ENCODE measurements at places on chromosomes 12 and 14. TPM values are rescaled to one million over a fixed set of nuclear protein-coding genes. Genes with fewer than 3 reads are reported as not detected.
A peak's percentile ranks its signal among the peaks of the same experiment; 100 is the strongest.

- no peak for DNase-seq
These were observed 34.7 kb downstream of the RTL1 start for GRCh38 chr14:100868621-100869370.

The CCDC197 gene
- total RNA-seq = 0.11 TPM

DNA sequence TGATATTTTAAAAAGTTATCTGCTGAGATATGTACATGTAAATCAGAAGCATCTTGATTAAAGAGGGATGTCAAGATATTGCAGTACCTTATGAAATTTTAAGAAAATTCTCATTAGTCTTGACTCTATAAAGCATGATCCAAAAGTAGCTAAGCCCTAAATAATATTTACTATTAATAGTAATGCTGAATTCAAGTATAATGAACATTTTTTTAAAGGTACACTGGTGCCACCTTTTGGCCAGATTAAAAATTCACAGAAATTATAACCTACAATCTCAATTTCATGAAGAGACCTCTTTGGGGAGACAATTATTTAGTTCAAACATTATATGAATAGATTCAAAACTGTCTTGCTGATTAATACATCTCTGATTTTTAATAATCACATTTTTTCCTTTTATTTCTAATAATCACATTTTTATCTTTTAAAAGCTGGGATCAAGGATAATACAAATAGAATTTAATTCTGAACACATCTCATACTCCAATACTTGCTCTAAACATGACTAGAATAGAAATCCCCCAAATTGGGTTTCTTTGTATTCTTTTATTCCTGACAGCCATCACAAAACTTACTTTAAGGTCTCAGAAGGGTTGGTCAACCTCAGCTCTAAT is 13.4 kb downstream of the AKAP5 start:
- DNase-seq = no peak

The DDX55 gene
- 63.2 TPM for total RNA-seq

- DNase-seq = no peak
These were observed 38.0 kb upstream of the RIN3 start for GRCh38 chr14:92475451-92476187.

GRCh38 chr14:99241325-99242010 is 30.5 kb downstream of the BCL11B start:
- no peak for DNase-seq

GRCh38 chr12:14779834-14780233 is 23.4 kb downstream of the WBP11 start:
- no peak for DNase-seq

DNA sequence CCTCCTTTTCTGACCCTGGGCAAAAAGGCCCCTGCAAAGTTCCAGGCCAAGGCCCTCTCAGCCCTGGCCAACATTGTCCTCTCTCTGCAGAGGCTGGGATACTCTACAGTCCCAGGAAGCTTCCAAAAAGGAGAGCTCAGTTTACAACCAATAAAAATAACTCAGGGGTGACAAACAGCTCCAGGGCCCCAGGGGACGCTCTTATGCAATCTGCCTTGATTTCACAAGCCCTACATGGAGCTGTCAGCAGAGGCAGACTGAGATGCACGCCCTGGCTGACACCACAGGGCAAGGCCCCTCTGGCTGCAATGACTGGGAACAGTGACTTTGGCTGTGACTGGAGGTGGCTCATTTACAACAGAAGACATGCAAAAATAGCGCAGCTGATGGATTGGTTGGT is 129.0 kb upstream of the MED13L start:
- DNase-seq = no peak

GRCh38 chr12:3200032-3200617 is 122.9 kb downstream of the TSPAN9 start:
- DNase-seq = no peak

GRCh38 chr12:89038831-89039512 is 313.3 kb downstream of the DUSP6 start:
- DNase-seq = no peak

GRCh38 chr12:10220398-10221077 is 7.9 kb downstream of the GABARAPL1 start:
- no peak for DNase-seq

The APPL2 gene
- total RNA-seq = 28.8 TPM

- DNase-seq = no peak
These were observed 19.8 kb downstream of the DAD1 start for GRCh38 chr14:22569106-22569736.

- DNase-seq = peak; percentile 83
These were observed 742 bp downstream of the SPSB2 start for GRCh38 chr12:6872073-6873048.

DNA sequence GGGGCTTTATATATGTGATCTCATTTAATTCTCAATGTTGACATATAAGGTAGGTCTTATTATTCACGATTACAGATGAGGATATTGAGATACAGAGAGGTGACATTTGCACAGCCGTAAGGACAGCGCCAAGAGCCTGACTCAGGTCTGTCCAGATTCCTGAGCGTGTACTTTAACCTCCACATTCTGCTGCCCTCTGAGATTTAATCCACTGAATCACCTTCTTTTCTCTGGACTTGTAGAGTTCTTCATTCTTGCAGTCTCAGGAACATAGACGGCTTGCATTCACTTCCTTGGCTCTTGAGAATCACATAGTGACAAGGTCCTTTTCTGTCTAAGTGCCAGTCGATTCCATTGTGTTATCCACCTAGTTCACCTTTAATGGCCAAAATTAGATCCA is 141.0 kb upstream of the ARHGAP5 start:
- DNase-seq = no peak

- no peak for DNase-seq
These were observed 149.5 kb downstream of the ETV6 start for GRCh38 chr12:11798856-11799501.

The NRL gene
- total RNA-seq = 1.8 TPM

The ADCY4 gene
- total RNA-seq = 2.3 TPM

The GPR65 gene
- total RNA-seq = 11.6 TPM

The IL26 gene
- total RNA-seq = 0.30 TPM

The RHOJ gene
- total RNA-seq = not detected

The SIX6 gene
- not detected for total RNA-seq

DNA sequence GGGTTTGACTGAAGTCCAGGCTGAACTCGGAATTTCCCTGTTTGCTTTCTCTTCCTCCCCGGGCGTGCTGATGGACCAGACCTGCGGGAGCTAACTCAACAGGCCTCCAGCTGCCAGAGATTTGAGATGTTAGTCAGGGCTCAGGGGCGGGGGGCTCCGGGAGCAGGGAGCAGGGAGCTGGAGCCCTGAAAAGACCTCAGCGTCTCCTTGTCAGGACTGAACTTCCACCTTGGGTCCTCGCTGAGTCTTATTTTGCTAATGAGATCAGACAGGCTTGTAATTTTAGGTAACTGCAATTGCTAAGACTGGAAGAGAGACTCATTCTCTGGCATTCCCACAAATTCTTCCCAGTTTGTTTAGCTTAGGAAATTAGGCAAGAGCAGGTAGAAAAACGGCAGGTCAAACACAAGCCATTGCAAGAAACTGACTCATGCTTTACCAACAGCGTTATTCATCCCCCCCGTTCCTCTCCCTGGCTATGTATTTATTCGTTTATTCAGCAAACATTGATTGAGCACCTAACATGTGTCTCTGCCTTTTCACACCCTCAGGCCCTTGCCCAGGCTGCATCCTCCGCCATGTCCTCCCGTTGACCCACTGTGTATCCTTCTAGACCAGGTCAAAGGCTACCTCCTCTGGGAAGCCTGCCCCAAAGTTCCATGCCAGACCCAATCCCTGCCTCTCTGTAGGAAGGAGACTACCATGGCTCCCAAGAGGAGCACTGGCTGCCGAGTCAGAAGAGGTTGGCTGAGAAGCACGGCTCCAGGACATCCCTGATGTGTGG is 80.4 kb upstream of the DIO3 start:
- DNase-seq = no peak

GRCh38 chr12:20439626-20440025 is 71.3 kb downstream of the PDE3A start:
- no peak for DNase-seq

DNA sequence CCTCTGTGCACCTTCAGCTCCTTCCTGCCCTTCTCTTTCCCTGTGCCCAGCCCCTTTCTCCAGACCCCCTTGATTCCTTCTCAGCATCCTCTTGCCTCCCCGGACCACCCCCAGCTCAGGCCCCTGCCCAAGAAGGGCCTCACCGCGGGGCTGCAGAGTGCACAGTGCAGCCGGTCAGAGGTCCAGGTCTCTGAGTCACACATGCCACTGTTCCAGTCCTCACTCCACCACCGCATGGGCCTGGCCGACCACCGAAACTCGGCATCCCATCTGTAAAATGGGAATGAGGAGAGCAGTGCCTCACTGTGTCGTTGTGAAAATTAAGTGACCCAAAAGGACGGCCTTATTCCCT is 13.3 kb downstream of the BDKRB1 start:
- no peak for DNase-seq

DNA sequence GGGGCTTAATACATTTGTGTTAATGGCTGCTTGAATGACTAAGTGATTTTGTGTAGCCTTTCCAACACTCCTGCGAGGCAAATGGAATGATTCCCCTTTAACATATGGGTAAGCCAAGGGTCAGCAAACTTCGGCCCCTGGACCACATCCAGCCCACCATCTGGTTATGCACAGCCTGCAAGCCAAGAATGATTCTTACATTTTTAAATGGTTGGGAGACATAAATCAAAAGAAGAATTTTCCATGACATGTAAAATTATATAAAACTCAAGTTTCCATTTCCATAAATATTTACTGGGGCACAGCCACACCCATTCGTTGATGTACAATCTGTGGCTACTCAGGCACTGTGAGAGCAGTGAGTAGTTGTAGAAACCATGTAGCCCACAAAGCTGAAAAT is 9.0 kb downstream of the SLC8B1 start:
- no peak for DNase-seq

DNA sequence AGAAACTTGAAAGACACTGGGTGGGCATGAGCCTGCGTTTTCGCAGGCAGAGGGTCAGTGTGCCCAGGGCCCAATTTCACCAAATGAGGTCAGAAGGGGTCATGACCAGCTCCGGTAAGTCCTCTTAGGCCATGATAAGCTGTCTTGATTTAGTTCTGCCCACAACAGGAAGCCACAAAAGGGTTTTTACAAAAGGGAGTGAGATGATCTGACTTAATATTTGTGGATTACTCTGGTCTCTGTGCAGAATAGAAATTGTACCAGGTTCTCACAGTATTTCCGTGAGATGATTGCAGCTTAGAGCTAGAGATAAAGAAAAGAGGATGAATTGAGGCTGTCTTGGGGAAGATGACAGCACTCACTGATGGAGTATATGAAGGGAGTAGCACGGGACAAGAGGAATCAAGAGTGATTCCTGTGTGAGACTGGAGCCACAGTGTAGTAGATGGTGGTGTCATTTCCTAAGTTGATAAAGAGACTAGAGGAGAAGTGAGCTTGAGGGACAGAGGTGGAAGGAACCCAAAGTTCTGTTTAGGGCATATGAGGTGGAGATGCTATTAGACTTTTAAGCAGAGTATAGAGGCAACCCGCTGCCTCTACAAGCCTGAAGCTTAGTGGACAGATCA is 288.3 kb upstream of the AMIGO2 start:
- no peak for DNase-seq

- no peak for DNase-seq
These were observed 30.4 kb upstream of the GZMB start for GRCh38 chr14:24664366-24664765.

The PMCH gene
- 210 TPM for total RNA-seq

GRCh38 chr12:111202237-111202915 is 166.5 kb downstream of the PHETA1 start:
- no peak for DNase-seq

DNA sequence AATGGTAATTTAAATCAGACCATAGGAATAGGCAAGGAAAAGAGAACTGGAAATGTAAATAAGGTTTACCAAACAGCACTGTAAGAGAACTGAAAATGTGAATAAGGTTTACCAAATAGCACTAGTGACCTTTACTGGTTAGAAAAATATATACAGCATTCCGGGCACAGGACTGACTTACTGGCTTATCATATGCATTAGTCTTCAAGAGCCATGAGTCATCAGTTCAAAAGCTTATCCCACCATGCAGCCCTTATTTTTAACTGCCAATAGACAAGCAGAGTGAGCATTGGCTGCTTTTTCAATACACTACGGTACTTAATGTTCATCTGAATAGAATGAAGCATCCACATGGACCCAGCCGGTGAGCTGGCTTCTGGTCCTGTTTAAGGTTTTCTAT is 13.0 kb upstream of the NELL2 start:
- DNase-seq = no peak

DNA sequence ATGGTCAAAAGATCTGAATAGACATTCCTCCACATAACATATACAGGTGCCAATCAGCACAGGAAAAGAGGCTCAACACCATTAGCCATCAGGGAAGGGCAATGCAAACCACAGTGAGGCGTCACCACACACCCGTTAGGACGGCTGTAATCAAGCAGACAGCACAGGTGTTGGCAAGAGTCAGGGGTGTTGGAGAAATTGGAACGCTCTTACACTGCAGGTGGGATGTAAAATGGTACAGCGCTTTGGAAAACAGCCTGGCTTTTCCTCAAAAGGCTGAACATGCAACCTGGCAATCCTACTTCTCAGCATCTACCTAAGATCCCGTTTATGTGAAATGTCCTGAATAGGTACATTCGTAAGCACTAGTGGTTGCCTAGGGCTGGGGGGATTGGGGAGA is 21.5 kb upstream of the MMP17 start:
- DNase-seq = no peak

GRCh38 chr14:79363291-79363690 is 848.0 kb downstream of the DIO2 start:
- no peak for DNase-seq

The CSRP2 gene
- total RNA-seq = 3.5 TPM

Measured in activated T-helper 2 cell treated with anti-CD3 and anti-CD28 coated beads, Interferon-gamma antibody, Interleukin-2, Interleukin-4, amounts not matched to agents 10 μg/mL and 5 μg/mL and 100 μg/mL, durations not matched to agents 14 hours and 24 hours and 36 hours (primary cell).